Osteoblast (primary cell): ENCODE measurements at places on chromosomes 5 and 9. TPM values are rescaled to one million over a fixed set of nuclear protein-coding genes. Genes with fewer than 3 reads are reported as not detected.
A peak's percentile ranks its signal among the peaks of the same experiment; 100 is the strongest.

DNA sequence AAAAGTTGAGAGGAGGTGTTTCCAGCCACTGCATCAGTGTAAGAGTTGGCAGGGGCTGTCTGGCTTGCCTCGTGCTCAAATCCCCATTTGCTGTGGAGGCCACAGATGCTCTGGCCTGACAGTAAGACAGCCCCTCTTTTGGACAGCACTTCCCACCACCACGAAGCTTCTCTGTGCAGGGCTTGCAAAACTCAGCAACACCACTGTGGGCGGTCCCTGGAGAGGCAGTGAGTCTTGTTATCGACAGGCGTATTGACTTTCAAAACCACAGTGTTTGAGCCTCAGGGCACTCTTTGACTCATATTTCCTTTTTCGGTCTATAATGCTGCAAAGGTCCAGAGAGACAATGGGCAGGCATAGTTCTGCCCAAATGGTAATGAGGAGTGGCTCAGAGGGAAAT, 539.5 kb downstream of the EBF1 start:
- peak; percentile 66 for DNase-seq

PLEKHG4B gene
- total RNA-seq: under 0.01 and 0.36 TPM in 2 replicates

DNA sequence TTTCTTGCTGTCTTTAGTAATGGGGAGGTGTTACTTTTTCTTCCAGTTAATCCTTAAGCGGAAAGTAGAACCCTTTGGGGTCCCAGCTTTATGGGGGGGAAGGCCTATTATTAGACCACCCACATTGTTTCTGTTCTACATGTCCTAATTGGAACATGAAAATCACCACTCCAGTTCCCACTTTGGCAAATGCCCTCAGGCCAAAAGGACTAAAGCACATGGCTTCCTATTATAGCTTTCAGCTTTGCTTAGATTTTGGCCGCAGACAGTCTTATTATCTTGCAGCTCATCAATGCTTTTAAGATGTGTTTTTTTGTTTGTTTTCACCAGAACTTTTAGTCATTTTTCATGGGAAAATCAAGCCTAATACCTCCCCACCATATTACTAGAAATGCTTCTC, 296.8 kb upstream of the ANKH start:
- DNase-seq: no peak

DNA sequence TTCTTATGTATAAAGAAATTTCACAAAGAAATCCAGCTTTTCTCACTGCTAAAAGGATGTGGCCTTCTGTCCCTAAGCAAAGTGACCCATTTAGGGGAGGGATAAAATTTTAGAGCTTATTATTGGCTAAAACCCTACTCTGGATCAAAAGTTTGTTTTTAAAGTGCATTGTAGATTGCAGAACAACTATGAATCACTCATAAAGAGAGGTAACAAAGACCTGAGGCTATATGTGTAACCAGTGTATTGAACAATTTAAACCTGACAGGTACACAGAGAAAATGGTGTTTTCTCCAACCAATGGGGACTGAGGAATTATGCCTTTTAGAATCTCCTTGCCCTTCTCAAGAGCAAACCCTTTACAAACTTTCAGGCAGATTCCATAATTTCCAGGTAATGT, 86.6 kb downstream of the MUSK start:
- no peak for DNase-seq

GRCh38 chr5:165495829-165496380, 1990.5 kb downstream of the MAT2B start:
- no peak for DNase-seq

OSMR gene
- 174 and 189 TPM in 2 replicates for total RNA-seq
